ENCODE measurements at places on chromosomes 6 and 20.

- no peak for DNase-seq
Observed at GRCh38 chr6:150145830-150146229, 3.0 kb downstream of the PPP1R14C start.

GRCh38 chr20:51884561-51884960 lies 82.2 kb upstream of the SALL4 start:
- no peak for DNase-seq

DNA sequence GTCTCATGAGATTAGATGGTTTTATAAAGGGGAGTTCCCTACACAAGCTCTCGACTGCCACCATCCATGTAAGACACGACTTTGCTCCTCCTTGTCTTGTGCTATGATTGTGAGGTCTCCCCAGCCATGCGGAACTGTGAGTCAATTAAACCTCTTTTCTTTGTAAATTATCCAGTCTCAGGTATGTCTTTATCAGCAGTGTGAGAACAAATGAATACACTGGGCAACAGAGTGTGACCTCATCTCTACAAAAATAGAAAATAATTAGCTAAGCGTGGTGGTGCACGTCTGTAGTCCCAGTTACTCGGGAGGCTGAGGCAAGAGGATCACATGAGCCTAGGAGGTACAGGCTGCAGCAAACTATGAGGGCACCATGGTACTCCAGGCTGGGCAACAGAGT lies 51.3 kb downstream of the MDN1 start:
- no peak for DNase-seq

- DNase-seq, result no peak
Observed at GRCh38 chr20:32975698-32976674, 28.2 kb downstream of the SUN5 start.

DNA sequence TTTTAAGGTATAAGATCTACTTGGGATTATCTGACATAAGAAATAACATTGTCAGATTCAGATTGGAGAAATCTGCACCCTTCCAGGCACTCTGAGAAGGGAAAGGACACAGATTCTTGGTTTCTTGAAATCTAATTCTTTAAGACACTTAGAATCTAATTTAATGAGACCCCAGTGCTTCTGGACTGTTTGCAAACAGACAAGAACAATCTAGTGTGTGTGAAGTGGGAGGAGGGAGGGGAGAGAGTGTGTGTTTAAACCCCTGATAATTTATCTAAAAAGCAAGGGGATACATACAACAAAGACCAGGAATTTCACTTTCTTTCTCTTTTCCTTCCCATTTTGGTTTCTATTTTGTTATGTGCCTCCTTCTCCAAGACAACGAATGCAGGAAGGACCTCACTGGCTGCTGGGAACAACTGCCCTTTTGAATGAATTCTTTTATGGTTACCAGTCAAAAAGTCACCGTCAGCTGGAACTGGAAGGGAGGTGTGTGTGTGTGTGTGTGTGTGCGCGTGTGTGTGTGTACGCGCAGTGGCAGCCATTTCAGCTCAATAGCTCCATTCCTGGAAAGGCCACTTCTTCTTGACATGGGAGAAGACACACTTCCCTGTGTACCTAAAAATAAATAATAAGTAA lies 129.4 kb downstream of the BCAS1 start:
- DNase-seq, result no peak

- no peak for DNase-seq
Observed at GRCh38 chr6:26025047-26025893, 62.0 kb upstream of the HFE start.

DNA sequence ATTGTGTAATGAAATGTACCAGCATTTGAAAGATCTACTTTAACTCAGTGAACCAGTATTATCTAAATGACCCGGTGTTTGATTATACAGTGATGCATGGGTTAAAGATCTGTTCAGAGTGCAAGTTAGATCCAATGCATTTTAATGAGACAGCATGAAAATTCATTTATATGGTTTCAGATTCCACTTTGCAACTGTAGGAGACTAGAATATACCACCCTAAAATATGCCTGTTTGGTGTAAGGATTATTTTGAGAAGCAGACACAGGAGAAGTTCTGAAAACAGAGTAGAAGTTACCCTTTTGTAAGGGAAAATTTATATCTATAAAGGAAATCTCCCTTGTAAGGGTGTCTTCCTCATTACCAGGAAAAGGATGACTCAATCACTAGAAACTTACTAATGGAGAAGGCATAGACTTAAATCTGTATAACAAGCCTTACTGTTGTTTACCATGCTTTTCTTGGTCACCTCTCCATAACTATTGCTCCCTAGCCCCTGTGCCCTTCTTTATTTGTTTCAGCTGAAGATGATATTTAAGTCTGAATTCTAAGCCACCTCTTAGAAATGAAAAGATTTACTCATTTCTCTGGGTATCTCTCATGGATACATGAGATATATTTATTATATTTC lies 105.4 kb downstream of the NCOA3 start:
- peak; percentile 15 for DNase-seq

- no peak for DNase-seq
Observed at GRCh38 chr20:48864254-48864653, 36.5 kb upstream of the PREX1 start.

DNA sequence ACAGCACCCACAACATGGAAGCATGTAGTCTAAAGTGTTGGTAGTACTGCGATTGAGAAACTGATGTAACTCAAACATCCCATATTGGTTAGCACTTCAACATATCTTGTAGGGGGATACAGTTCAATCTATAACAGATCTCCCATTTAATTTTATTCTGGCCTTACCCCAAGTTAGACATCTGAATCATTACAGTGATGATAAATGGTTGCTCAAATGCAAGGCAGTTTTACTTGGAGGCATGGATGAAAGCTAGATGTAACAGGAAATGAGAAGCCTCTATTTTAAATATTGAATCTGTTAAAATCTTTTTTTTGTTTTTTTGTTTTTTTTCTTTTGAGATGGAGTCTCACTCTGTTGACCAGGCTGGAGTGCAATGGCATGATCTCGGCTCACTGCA lies 44.2 kb upstream of the FAM50B start:
- DNase-seq, result no peak

GRCh38 chr20:54184071-54184470 lies 10.3 kb upstream of the CYP24A1 start:
- no peak for DNase-seq

GRCh38 chr6:38391626-38392579 lies 247.8 kb downstream of the BTBD9 start:
- DNase-seq, result no peak

DNA sequence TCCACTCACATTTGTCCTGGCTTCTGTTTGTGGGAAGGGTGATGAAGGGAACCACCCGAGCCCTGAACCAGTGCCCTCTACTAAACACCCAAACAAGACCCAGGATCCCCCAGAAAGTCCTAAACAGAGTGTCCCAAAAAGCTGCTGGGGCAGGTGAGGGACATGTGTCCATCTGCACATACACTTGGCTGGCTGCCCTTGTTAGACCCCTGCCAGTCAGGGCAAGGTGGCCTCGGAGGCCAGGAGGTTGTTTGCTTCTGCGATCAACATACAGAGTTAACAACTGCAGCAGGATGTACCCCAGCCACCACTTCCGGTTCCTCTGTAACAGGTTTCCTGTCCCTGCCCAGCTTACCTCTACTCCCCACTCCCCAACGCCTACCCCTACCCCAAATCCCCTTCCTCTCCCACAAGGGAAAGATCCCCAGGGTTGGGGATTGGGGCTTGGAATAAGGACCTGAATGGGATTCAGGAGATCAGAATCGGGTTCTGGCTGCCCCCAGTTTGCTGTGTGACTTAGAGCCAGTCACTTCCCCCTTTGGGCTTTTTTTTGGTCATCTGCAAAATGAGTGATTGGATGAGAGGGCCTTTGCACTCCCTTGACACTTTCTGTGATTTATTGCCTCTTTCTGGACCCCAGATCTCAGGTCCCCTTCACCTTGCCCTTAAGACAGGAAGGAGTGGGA lies 13.9 kb downstream of the DEF6 start:
- peak; percentile 68 for DNase-seq

DNA sequence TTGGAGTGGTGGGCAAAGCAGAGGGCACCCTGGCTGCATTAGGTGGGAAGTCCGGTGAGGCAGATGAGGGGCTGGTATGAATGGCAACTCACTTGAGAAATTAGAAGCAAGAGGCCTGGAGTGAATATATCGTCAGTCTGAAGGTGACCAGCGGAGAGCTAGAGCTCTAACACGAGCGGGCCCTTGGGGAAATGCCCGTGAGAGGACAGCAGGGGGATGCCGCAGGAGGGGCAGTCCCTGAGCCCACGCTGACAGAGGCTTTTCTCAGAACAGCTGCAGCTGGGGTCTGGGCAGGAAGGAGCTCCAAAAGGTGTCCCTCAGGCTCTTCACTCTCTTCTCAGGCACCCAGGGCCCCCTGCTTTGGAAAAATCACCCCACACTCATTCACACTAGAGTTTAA lies 32.0 kb upstream of the CD93 start:
- no peak for DNase-seq
